ENCODE measurements at places on chromosomes 4 and X. TPM values are rescaled to one million over a fixed set of nuclear protein-coding genes. Genes with fewer than 3 reads are reported as not detected.

DNA sequence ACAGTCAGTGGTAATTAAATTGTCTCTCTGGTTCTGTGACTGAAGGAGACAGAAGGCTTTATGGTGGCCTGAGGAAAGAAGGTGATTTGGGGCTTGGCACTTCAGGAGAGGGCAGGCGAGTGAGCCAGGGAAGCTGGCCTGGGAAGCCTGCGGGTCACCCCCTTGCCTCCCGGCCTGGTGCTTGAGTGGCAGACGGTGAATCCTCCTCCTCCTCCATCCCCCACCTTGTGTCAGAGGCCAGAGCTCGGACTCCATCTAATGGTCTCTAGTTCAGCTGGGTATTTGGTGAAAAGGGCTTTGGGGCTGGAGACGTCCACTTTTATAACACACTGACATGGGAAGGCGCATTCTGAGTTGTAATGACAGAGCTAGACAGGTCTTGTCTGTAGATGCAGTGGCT is 8.7 kb downstream of the TMEM187 start:
- H3K27ac ChIP-seq = no peak overlapping the region
- H3K4me1 ChIP-seq = no peaks in the 10 kb centered on the region
- no peak for DNase-seq
- no peaks in the 10 kb centered on the region for H3K36me3 ChIP-seq
- H3K27me3 ChIP-seq = no peaks in the 10 kb centered on the region

DNA sequence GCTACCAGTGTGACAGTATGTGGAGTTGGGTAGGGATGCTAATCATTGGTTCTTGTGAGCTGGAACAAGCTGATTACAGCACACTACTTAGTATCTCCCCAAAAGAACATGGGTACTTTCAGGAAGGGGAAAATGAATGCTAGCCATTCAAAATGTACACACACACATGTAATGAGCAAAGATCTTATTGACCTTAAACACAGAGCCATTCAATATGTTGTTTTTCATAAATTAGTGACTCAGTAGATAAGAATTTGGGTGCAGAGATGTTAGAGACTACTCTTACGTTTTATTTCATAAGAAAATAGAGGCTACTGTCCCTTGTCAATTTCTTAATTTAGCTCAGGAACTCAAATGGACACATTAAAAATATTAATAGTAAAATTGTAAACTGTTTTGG is 509.5 kb upstream of the ATOH1 start:
- H3K36me3 ChIP-seq = no peaks in the 10 kb centered on the region
- H3K4me1 ChIP-seq = no peaks in the 10 kb centered on the region
- no peak overlapping the region for H3K27ac ChIP-seq

- no peak overlapping the region for H3K4me3 ChIP-seq
- no peaks in the 10 kb centered on the region for H3K36me3 ChIP-seq
- H3K27me3 ChIP-seq = no peaks in the 10 kb centered on the region
- H3K4me1 ChIP-seq = no peaks in the 10 kb centered on the region
Measured at GRCh38 chrX:96004386-96004785, 680.3 kb upstream of the DIAPH2 start.

Gene DCAF8L2
- not detected for total RNA-seq

Gene PPP2R2C
- total RNA-seq = not detected

Gene TGIF2LX
- total RNA-seq = not detected

Data from thyroid gland (tissue), 4 donors.